ENCODE measurements at places on chromosomes 4 and X. TPM values are rescaled to one million over a fixed set of nuclear protein-coding genes. Genes with fewer than 3 reads are reported as not detected.

DNA sequence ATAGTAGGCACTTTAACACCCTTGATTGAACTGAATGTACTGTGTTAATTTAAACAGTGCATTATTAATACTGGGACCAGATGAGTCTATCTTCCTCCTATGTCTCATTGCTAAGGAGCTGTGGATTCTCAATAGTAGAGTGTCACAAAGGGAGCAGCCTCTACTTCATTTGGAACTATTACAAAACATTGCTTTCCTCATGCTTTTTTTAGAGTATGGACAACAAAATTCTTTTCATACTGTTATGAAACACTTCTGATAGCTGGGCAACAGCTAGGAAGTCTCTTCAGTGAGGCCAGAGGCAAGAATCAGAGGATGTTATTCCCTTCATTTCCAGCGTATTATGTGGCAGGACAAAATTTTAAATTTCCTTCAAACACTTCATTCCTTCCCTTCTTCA is 160.8 kb downstream of the FBXO8 start:
- no peak for DNase-seq

DNA sequence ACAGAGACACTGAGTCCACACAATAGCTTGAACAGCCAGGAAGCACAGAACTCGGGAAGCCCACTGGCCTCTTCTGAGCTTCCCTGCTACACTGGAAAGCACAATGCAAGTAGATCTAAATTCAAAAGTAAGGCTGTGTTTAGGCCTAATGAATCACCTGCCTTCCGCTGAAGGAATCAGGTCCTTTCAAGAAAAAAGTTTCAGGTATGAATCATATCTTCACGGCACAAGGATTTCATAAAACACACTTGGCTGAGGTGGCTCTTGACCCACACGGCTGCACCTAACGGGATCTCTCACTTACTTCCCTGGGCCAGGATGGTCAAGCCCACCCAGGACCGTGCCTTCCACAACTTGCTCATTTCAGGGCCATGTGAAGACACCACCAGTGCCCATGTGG is 59.3 kb downstream of the IRF2 start:
- no peak for DNase-seq

GRCh38 chr4:116839826-116840225 is 245.6 kb downstream of the TRAM1L1 start:
- no peak for DNase-seq

DNA sequence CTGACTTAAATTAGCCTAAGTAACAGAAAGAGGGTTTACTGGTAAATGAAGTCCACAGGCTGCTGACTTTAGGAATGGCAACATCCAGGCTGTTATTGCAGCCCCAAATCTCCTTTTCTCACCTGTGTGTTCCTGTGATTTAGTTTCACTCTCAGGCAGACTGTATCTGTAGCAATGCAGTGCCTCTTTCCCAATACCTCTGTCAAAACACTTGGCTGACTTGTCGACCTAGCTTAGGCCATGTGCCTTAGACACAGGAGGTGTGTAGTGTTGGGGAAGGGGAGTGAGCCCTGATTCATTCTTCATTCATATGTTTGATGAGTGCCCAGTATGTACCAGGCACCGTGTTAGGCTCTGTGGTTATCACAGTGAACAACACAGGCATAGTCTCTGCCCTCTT is 46.9 kb downstream of the JADE3 start:
- DNase-seq = no peak

- no peak for DNase-seq
Observed at GRCh38 chr4:187175197-187175596, 451.5 kb upstream of the FAT1 start.

- no peak for DNase-seq
Observed at GRCh38 chr4:189615217-189615663, 325.4 kb upstream of the FRG1 start.

GRCh38 chr4:22607382-22607781 is 85.4 kb upstream of the GBA3 start:
- DNase-seq = no peak

DNA sequence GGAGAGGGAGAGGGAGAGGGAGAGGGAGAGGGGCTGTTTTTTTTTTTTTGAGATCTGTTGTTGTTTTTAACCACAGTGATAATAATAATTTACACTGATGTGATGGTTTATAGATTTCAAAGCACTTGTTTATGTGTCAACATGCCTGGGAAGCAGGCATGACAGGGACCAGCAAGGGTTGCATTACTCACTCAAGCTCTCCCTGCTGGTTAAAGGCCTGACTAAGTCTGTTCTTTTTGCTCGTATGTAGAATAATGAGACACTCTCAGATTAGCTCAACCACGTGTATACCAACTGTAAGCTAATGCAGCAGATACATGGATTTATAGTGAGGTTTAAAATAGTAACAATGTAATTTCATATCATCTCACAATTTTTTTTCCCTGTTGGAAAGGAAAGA is 134.6 kb upstream of the BOD1L1 start:
- DNase-seq = no peak

DNA sequence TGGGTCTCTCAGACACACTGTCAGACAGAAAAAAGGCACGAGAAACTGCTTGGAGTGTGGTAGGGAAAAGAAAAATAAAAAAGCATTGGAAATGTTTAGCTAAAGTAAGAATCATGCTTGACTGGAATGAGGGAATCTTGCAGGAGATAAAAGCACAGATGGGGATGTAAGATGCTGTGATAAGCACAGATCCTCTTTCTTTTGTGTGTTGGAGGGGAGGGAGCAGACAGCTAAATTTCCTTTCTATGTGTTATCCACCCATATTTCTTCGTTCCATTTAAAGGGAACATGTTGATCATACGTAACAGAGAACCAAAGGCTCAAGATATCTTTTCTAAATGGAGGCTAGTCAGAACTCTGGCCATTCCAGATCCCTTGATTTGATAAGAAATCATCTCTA is 614.0 kb upstream of the LCORL start:
- DNase-seq = no peak

GRCh38 chrX:20362268-20363267 is 95.9 kb upstream of the RPS6KA3 start:
- DNase-seq = no peak

DNA sequence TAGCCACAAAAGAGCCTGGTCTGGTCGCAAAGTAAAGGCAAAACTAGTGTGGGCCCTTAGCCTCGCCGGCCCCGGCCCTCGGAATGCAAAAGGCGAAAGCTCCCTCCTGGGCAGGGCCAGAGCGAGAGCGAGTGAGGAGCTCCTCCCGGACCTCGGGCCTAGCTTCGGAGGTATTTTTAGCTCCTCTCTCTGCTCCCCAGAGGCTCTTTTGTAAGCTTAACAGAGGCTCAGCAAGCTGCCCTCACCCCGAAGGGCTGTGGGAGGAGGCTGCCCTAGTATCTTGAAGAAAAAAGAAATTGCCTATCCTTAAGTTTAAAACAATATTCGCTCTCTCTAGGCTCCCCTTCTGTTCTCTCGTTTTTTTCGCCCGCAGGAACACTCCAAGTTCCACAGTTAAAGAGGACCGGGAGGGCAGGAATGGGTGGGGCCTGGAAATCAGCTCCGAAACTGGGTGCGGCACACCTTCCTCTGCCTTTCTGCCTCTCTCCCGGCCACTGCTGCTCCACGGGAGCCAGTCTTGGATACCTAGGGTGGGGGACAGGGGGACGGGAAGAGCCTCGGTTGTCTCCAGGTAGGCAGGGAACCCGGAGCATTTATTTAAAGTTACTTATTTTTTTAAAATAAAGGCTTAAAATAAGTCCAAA is 12.1 kb downstream of the HAND2 start:
- DNase-seq = no peak

- no peak for DNase-seq
Observed at GRCh38 chrX:71578253-71579135, at the start of gene GCNA. Gene GCNA, plus strand, starts transcription at chrX:71578437. Its CDS starts 2,385 bp downstream, at chrX:71580822.

GRCh38 chrX:70087857-70088630 is 25.8 kb downstream of the OTUD6A start:
- no peak for DNase-seq

DNA sequence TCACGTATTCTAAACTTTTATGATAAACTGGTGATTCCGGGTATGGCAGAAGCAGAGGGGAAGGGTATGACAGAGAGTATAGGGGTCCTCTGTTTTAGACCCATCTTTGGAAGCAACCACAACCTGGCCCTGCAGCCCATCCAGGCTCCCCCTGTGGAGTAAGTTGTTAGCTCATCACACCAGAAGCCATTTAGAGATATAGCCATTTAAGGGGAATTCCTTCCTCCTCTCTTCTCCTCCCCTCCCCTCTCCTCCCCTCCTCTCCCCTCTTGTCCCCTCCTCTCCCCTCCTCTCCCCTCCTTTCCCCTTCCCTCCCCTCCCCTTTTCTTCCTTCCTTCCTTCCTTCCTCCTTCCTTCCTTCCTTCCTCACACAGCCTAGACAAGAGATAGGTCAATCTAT is 197.3 kb upstream of the LDB2 start:
- no peak for DNase-seq

DNA sequence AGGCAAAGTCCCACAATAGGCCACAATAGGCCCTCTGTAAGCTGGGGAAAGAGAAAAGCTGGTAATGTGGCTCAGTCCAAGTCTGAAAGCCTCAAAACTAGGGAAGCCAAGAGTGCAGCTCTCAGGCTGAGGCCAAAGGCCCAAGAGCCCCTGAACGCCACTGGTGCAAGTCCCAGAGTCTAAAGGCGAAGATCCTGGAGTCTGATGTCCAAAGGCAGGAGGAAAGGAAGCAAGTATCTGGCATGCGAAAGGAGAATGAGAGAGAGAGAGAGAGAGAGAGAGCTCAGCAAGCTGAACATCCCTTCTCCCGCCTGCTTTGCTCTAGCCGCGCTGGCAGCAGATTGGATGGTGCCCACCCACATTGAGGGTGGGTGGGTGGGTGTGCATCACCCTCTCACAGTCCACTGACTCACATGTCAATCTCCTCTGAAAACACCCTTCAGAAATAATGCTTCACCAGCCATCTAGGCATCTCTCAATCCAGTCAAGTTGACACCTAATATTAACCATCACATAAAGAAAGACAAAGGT is 30.9 kb upstream of the ELF2 start:
- no peak for DNase-seq

DNA sequence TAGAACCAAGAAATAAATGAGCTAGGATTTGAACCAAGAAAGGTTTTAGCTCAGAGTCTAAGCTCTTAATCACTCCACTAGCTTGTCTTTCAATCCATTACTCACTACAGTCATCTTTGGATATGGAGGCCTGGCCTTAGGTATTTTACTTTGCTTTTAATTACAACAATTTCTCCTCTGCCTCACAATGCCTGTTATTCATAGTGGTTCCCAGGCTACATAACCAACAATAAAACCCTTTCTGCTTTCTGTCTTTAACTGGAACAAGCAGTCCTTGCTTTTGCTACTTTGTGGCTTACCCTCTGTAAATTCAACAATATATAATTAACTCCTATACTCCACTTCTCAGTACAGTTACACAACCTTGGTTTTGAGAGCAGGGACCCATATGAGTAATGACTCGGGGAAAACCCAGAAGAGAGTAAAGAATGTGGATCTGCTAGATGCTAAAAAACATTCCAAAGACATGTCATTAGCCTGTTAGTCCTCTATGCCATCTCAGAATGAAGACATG is 94.7 kb upstream of the NAP1L5 start:
- DNase-seq = no peak

DNA sequence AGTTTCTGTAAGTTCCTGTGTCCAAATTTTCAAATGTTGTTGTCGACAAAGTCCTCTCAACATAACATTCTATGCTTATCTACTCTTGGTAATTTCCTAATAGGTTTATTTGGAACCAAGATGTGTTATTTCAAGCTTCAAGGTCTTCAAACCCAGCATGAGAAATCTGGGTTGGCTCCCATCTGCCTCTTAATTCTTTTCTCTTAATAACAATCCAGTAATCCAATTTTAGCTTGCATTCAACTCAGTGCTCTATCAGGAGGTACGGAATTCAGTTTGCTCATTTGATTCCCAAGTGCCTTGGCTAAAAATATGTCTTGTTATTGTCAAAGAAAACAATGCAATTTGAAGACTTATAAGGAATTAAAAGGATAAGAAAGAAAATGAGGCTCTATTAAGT is 235.5 kb upstream of the MID1 start:
- no peak for DNase-seq

DNA sequence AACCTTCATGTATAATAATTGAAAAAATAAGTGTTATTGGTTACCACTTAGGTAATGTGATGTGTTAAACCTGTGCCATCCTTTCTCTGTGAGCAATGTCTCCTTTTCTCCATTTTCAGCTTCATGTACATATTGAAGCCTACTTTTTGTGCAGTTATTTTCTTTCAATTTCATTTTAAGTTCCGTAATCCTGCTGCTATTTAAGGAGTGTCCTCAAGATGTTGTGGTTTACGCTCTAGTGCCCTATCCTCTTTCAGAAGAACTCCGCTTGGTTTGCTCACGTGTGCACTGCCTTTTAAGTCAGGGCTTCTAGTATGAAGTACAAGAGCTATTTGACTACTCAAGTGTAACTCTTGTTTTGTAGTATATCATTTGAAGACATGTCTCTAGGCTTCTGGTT is 2253.2 kb upstream of the TENM3 start:
- DNase-seq = no peak

DNA sequence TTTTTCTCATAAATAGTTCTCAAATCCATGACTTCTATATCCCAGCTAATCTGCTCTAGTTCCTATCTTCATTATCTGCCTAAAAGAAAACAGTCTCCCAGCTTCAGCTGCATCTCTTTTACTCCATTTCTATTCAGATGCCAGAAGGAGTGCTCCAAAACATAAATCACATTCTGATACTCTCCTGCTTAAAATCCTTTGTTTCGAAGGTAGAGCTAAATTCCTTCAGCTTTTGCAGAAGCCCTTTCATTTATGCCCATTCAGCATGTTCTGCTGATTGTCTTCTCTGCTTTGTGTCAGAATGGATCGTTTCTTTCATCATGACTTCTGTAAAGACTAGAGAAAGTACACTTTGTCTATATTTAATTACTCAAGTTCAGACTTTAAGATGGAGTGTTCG is 440.1 kb upstream of the SMIM31 start:
- DNase-seq = no peak

DNA sequence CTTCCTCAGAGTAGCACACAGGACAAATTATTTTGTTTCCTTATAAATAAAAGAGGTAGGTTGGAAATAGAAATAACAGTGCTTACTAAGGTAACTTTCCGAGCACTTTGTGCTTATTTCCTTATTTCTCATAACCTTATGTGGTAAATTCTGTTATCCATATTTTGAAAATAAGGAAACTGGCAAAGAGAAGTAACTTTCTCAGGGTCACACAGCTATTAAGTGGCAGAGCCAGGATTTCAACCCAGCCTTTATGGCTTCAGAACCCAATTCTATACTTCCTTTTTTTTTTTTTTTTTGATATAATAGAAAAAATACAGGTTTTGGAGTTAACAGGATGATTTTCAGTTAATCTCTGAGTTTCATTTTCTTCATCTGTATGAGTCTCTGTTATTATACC is 3.3 kb downstream of the UTP3 start:
- DNase-seq = no peak

GRCh38 chr4:55186123-55186522 is 60.7 kb upstream of the KDR start:
- DNase-seq = no peak

- no peak for DNase-seq
Observed at GRCh38 chr4:85940151-85940550, 419.7 kb downstream of the MAPK10 start.

- DNase-seq = no peak
Observed at GRCh38 chr4:33422656-33423055, 2702.5 kb downstream of the PCDH7 start.

ODAPH gene
- total RNA-seq = not detected

CXXC4 gene
- total RNA-seq = 128 TPM

SHROOM2 gene
- 12.3 TPM for total RNA-seq

BRS3 gene
- not detected for total RNA-seq

TGIF2LX gene
- not detected for total RNA-seq

RAB39B gene
- total RNA-seq = 28.2 TPM

HSFX1 gene
- 1.7 TPM for total RNA-seq

TRIM61 gene
- total RNA-seq = 2.5 TPM

CAMK2D gene
- 78.9 TPM for total RNA-seq

TXK gene
- total RNA-seq = 3.1 TPM

TMPRSS11B gene
- total RNA-seq = 0.78 TPM

L1CAM gene
- total RNA-seq = 98.1 TPM
